ENCODE measurements at places on chromosomes 3 and 15. TPM values are rescaled to one million over a fixed set of nuclear protein-coding genes. Genes with fewer than 3 reads are reported as not detected.

DNA sequence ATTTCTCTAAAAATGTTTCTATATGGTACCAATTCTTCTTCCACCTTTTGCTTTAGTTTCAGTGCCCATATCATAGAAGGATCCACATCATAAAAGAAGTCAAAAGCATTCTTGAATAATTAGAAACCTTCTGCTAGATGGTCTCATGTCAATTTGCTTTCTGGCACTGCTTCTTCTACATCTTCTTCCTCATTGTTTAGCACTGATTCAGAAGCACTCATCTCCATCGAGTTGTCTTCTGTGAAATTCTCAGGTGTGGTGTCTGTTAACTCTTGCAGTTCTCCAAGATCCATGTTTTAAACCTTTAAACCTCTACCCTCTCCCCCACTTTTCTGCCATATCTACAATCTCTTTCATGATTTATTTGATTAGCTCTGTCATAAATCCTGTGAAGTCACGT, 154.8 kb downstream of the WDR76 start:
- DNase-seq, result no peak

- DNase-seq, result no peak
Observed at GRCh38 chr3:147299656-147300055, 106.7 kb downstream of the ZIC4 start.

GRCh38 chr15:63022181-63022580, 20.4 kb upstream of the TPM1 start:
- DNase-seq, result no peak

Gene MAP6D1
- total RNA-seq, result 31.3 TPM

Gene ITIH3
- total RNA-seq, result 0.84 TPM
